ENCODE measurements at places on chromosomes 5 and 9.

- DNase-seq = peak; percentile 27
Measured at GRCh38 chr5:61811052-61811451, 479.0 kb downstream of the ZSWIM6 start.

DNA sequence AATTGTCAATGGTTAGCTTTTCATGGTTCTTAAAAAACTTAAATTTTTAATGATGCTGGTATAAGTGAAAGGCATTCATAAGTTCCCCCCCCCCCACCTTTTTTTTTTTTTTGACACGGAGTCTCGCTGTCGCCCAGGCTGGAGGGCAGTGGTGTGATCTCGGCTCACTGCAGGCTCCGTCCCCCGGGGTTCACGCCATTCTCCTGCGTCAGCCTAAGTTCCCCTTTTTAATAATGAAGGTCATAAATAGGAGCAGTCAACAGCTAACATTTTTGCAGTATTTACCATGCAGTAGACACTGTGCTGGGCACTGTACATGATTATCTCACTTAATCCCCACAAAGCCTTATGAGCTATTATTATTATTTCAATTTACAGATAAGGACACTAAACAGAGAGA, 556.3 kb downstream of the PDE4D start:
- peak; percentile 25 for DNase-seq

DNA sequence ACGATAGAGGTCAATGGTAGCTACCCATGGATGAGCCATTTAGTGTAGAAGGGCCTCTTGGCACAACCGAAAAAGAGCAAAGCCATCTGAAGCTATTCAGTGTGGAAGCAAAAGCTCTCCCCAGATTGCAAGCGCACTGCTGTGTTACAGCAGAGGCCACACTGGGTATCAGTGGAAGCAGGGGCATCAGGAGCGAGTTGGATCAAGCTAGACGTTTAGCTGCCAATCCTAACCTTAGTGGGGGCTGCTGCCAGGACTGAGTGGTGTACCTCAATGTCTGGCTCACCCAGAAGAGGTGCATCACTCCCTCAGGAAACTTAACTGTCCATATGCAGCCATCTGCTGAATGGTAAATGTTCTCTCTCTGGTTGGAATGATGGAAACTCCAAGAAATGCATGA, 44.5 kb downstream of the RAPGEF1 start:
- no peak for DNase-seq

DNA sequence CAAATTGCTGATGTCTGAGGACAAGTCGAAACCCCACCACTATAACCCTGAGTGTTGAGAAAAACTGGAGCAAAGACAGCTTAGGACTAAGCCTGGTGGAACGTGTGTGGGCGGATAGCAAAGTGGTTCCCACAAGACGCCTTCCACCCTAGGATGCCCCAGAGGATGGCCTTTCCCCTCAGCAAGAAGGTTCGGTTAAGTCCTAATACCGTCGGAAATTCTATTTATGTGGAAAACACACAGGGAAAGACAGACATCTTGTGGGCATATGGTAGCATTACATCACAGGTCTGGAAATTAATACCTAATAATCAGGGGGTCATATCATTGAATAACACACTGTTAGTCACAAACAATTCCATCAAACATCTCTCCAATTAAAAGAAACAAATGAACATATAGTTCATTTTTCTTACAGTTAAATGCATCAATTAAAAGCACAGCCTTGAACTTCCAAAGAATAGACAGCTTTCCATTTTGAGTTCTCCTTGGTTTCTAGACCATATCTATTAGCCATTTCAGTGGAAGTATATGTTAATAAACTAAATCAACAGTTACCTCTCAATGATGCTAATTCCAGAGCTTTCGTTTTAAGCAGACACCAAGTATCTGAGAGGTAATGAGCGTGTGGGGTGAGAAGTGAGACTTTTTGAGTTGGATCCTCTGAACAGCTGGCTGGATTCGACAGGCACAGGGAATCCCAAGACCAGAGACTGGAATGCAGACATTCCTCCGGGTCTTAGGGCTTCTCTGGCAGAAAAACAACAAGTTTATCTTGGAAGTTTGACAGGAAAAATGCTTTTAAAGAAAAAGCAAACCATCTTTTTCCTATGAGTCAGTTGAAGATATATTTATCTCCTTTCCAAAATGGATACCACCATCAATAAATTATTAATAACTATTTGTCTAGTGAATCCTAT, 2.9 kb upstream of the ICE1 start:
- DNase-seq = peak; percentile 34

DNA sequence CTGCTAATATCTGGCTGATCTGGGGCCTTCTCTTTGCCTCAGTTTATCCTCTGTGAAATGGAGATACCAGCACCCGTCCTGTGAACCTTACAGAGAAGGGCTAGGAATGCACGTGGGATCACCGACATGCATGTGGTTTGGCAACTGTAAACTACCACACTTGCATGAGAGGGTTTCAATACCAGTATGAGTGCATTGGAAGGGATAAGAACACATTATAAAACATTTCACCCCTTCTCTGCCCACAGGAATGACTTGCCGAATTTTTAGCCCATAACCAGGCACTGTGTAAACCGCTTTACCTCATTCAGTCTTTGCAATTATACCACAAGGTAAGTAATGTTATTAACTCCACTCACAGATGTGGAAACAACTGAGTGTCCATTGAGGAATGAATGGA, 8.9 kb upstream of the RAB14 start:
- no peak for DNase-seq

GRCh38 chr5:137146402-137146890, 352.7 kb downstream of the SPOCK1 start:
- DNase-seq = no peak

Measured in suppressor macrophage treated with lipopolysaccharide for 1 hour (primary cell).